ENCODE measurements at places on chromosomes 5 and 9.
A peak's percentile ranks its signal among the peaks of the same experiment; 100 is the strongest.

- no peak for DNase-seq
Observed at GRCh38 chr5:146623666-146624065, 107.7 kb upstream of the GPR151 start.

- no peak for DNase-seq
Observed at GRCh38 chr5:149047462-149047861, 15.4 kb downstream of the SH3TC2 start.

DNA sequence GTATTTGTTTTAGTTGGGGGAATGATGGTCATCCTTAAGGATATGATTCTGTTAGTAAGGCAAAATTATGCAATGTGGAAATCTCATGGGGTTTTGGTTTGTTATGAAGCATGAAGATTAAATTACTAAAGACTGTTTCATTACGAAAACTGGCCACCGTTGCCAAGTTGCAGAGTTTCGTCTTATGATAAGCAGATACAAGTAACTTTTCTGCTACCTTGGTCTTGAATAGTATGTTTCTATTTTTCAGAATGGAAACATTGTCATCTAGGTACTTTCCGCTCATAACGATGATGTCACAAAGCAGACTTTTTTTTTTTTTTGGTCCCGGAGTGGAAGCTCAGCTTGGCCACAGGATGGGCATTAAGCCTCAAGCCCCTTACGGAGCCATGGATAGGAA, 4.2 kb downstream of the CCNI2 start:
- no peak for DNase-seq

DNA sequence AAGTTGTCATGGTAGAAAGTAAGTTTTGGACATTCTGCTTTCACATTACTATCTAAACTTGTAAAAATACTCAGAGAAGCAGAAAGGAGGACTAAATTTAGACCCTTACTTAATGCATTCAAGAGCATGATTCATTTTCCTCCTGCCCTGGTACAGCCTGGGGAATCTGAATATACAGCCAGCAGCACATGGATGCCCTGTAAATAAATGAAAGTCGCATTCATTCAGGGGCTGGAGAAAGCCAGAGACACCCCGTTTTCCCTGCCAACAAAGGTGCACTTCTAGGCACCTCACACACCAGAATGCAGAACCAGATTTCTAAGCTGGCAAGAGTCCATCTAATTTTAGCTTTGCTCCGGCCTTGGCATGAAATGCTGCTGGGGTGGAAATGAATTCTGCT, 172.7 kb upstream of the KLF9 start:
- no peak for DNase-seq

DNA sequence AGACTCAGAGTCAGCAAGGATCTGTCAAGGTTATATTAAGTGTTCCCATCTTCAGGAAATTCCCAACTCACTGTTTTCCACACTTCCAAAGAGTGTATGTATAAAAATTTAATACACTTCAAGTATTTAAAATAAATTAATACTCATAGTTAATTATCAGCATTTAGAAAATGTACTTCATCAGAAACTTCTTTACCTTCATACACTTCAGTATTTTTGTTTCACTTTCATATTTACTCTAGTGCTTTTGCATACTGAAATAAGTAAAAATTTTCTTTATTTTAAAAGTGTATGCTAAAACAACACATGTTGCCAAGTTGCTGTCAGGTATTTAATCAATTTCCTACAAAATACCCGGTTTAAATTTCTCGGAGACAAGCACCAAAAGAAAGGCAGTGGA, 16.5 kb downstream of the RICTOR start:
- DNase-seq: no peak

GRCh38 chr5:102554728-102555127, 55.9 kb upstream of the SLCO6A1 start:
- no peak for DNase-seq

- DNase-seq: no peak
Observed at GRCh38 chr9:89706731-89707191, 101.9 kb downstream of the GADD45G start.

DNA sequence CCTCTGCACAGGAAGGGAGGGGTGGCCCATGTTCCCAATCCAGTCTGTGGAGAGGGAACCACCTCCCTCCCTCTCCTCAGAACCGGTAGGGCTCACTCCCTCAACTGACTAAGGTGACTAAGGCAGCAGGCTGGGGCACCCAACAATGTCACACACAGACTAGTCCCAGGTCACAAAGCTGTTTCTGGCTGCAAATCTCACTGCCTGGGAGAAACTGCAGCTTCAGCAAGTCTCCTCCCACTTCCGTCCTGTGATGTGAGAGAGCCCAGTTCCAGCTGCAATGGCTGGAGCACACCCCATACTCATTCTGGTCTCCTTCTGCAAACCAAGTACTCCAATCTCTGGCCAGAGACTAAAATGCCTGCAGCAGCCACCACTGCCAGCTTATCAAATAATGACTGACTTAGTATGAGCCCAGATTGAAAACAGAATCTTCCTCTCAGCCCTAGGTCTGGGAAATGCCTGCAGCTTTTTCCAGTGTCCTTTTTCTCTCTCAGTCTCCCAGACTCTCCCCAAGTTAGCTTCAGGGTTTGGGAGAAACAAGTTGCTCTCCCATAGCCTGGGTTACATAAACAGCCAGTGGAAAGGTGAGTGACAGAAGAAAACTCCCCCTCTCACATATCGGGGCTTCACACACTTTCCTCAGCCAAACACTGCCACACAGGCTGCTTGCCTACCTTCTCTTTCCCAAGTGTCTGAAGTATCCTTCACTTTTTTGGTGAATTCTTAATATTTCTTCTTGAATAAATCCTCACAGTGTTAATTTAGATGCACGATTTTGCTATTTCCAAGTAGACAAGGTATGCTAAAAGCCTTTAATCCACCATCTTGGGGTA, 247.4 kb upstream of the RASA1 start:
- DNase-seq: no peak

DNA sequence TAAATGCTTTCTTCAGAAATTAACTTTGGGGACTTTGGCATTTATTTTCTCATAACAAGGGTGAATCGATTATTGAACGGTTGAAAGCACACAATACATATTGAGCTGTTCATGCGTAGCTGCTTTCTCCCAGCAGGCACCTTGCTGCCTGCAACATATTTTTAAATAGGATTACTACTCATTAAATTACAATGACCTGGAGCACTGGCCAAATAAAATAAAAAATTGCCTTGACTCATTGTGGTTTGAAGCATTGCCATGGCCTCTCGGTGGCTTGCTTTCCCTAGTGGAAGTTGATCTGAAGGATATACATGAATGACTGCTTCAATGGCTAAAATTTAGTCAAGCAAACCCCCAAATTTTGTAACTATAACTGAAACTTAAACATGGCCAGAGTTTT, 181.6 kb upstream of the NUDT12 start:
- no peak for DNase-seq

DNA sequence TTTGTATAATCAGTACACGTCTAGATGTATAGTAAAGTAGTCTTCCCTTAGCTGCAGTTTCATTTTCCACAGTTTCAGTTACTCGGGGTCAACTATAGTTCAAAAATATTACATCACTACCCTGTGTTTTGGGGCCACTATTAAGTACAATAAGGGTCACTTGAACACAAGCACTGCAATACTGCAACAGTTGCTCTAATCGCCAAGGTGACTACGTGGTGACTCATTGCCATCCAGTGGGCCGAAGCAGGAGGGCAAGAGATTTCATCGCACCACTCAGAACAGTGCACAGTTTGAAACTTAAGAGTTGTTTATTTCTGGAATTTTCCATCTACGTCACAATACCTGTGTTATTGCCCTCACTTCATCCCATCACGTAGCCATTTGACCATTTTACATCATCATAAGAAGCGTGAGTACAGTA, at the start of gene ARL14EPL:
TSS of gene ARL14EPL (plus strand) at position 379 of the 424 bp plus-strand sequence. CDS start 18,994 bp downstream, outside the sequence.
- peak; percentile 66 for DNase-seq
